ENCODE measurements at places on chromosomes 1 and 21.

- DNase-seq, result peak; percentile 10
Observed at GRCh38 chr1:33137800-33138199, 44.0 kb downstream of the TRIM62 start.

GRCh38 chr1:38929054-38929453, 12.6 kb downstream of the RHBDL2 start:
- no peak for DNase-seq

DNA sequence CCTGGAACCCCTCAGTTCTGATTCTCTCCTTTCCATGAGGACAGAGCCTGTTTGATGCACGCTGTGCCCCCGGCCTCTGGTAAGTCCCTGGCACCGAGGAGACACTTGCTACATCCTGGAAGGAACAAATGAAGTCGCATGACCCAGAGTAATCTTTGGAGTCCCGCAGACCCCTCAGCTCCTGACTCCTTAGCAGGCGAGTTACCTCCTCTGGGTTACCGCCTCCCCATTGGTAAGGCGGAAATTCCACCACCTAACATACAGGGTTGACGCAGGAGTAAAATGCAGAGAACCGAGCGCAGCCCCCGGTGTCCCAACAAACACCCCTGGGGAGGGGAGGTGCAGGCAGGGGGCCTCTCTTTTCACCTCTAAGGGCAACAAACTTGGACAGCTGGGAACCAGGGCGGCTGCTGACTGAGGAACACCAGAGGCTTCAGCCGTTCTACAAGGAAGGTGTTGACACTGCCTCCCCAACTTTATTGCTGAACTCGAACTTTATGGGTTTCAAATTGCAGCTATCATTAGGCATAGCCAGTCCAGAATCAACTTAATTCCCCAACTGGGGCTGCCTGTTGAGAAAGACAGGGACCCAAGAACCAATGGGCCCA, 115.3 kb upstream of the IFFO2 start:
- DNase-seq, result no peak

GRCh38 chr1:231507476-231508355, 20.8 kb upstream of the TSNAX start:
- DNase-seq, result no peak

- DNase-seq, result no peak
Observed at GRCh38 chr1:112172294-112172882, 182.9 kb upstream of the KCND3 start.

DNA sequence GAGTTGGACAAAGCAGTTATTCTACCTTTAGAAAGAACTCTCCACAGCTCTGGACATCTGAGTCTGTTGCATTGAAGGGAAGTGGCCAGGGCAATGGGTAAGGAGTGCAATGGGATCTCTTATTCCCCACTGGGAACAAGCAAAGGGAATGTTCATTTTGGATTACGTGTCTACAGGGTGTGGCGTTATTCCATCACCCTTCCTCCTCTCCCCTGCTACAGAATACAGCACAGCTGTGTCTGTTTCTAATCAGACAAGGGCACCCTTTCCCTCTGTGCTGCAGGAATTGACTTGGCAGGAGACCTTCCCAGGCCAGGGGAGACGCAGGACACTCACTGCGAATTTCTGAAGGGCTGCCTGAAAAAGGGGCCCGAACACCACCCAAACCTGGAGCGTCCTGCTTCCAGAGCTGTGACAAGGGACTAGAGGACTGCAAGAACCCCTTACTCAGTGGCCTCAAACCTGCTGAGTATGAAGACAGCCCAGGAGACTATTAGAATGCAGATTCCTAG, 163.6 kb upstream of the RAB4A start:
- no peak for DNase-seq

GRCh38 chr21:31290765-31291164, 53.3 kb downstream of the TIAM1 start:
- DNase-seq, result no peak

- DNase-seq, result no peak
Observed at GRCh38 chr1:5888606-5889211, 103.5 kb downstream of the NPHP4 start.

DNA sequence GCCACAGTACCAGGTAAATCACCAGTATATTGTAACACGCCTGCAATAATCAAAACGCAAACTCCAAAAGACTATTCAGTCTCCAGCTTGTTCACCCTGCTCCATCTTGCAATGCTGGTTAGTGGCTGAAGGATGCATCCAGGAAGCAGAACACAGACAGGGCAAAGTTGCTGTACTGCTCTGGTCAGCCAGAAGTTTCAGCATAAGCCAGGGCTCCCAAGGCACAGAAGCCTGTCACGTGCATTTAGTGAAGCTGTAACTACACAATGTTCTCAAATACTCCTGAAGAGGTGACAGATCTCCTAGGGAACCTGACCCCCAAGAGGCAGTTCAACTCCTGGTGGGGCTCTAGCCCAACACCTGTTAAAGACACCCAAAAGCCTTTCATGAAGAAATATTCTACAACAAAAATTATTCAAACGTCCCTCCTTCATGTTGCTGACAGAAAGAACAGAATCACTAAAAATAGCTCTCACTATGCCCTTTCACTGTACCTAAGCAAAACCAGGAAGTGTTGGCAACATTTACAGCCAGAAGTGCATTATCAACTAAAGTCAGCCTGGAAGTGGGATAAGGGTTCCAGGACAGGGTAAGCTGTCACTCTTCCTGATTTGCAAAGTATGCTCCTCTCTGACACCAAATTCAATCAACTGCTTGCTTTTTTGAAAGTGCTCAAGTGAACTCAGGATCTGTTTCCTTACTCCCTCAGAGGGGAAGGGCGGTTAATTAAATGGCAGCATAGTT, 52.1 kb downstream of the SLC35D1 start:
- DNase-seq, result no peak

GRCh38 chr1:158700552-158700951, at the start of gene OR6K2:
Gene OR6K2 (minus strand): TSS chr1:158700652. CDS start chr1:158700652, 0 bp downstream.
- DNase-seq, result no peak

- no peak for DNase-seq
Observed at GRCh38 chr1:26127235-26128163, 15.9 kb downstream of the PDIK1L start.

DNA sequence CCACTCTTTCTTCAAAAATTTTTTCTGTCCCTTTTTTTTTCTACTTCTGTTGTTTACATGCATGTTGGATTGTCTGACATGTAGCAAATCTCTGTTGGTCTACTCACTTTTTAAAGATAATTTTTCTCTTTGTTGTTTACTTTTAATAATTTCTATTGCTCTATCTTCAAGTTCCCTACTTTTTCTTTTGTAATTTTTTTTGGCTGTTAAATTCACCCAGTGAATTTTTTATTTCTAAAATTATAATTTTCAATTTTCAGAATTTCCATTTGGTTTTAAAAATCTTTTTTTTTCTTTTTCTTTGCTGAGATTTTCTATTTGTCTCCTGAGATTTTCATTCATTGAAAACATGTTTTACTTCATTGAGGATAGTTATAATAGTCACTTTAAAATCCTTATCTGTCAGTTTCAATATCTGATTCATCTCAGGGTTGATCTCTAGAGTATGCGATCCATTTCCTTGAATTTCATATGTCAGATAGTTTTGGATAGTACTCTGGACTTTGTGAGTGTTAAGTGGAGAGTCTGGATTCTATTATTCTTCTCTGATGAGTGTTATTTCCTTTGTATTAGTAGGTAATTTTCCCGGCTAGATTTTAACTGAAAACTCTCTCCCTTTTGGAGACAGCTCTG, 1.6 kb upstream of the TSEN15 start:
- no peak for DNase-seq

- DNase-seq, result no peak
Observed at GRCh38 chr1:88943241-88943640, 49.2 kb downstream of the KYAT3 start.

DNA sequence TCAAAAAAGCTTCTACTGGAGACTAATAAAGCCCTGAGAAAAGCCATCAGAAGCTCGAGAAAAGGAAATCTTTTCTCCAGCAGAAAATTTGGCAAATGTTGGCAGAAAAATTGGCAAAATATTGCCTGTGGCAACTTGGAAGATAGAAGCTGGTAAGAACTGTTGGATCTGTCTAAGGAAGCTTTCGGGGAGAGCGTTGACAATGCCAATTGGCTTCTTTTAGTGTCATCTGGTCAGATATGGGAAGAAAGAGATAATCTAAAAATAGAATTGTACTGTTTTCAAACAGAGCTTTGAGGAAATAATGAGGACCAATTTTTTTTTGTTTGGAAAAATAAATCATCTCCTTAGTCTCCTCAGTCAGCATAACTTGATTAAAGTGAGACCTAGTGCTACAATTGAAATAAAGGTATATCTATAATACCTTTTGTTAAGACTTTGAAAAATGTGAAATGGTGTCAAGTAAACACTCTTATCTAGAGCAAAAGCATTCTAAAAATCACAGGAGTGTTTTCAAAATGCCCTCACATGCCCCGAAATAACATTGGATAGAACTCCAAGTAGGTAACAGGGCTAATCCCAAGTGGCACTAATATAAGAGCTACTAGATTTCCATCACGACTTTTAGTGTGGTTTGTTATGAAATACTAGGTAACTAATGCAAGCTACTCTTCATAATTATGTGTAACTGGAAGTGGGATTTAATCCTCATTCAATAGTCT, 882.2 kb upstream of the B3GALT2 start:
- DNase-seq, result no peak

DNA sequence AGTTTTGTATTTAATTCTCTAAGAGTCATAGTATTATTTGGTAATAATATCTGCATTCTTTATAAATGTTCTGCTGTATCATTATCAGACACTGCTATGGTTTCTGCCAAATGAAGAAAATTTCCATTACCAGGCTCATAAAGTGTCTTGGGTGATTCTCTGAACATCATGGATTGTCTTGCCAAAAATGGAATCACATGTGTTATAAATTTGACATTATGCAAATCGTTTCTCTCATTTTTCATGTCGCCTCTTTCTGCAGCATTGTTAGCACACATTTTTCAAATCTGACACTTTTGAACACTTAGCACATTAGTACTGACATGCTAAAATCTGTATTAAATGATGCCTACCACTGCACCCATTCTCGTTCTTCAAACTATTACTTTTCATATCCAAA, 74.2 kb upstream of the NEK7 start:
- no peak for DNase-seq

- no peak for DNase-seq
Observed at GRCh38 chr1:160340146-160340545, 2.9 kb downstream of the COPA start.

GRCh38 chr1:222754366-222755139, 17.6 kb downstream of the FAM177B start:
- no peak for DNase-seq

- DNase-seq, result no peak
Observed at GRCh38 chr1:61093525-61094137, 11.3 kb downstream of the NFIA start.

DNA sequence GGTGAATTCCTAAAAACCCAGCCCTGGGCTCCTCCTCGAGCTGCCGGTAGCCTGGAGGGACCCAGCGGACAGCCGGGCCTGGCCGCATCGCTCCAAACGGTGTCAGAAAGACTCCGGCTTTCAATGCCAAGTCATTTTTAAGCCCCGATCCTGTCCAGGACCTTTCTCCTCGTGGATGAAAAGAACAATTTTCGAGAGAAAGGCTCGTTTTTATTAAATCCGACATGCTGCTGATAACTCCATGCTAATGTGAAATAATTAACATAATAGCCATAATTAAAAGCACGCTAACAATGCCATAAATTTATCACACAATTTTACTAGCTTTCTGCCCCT, 4.6 kb upstream of the FOXD3 start:
- DNase-seq, result no peak

- peak; percentile 36 for DNase-seq
Observed at GRCh38 chr1:154221278-154222001, 685 bp downstream of the UBAP2L start.

- DNase-seq, result no peak
Observed at GRCh38 chr1:17060306-17060749, 6.5 kb upstream of the SDHB start.

DNA sequence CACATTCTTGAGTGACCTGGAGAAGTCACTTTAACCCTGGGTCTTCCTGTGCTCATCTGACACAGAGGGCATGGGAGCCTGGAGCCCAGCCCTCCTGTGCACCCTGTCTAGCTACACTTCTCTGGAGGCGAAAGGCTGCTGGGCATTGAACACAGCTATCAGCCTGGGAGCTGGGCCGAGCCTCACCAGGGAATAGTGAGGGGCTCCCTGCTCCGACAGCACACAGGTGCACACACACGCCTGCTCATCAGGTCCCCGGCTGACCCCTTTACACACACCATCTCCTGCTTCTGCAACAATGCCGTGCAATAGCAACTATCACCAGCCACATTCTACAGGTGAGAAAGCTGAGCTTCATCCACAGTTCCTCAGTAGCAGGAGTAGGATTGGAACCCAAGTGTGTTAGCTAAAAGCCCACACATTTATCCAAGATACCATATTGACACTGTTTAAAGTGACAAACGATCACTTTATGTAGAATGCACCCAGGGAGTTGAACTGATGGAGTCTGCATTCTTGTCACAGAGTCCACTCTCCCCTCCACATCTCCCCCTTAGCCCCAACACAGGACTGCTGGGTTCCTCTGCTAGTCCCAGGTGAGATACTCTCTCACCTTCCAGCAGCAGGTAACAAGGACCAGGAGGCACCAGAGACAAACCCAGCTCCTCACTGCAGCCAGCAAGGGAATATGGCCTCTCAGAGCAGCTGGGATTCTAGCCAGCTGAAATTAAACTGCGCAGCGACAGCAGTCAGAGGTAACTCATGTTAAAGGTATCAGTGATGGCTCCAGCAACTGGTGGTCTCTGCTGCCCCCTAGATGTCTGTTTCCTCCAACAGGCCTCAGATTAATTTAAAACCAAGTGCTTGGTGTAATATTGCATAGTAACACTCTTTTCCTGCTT, 18.3 kb upstream of the CAPN8 start:
- DNase-seq, result peak; percentile 34

GRCh38 chr1:100009458-100009857, 39.7 kb downstream of the SLC35A3 start:
- no peak for DNase-seq

DNA sequence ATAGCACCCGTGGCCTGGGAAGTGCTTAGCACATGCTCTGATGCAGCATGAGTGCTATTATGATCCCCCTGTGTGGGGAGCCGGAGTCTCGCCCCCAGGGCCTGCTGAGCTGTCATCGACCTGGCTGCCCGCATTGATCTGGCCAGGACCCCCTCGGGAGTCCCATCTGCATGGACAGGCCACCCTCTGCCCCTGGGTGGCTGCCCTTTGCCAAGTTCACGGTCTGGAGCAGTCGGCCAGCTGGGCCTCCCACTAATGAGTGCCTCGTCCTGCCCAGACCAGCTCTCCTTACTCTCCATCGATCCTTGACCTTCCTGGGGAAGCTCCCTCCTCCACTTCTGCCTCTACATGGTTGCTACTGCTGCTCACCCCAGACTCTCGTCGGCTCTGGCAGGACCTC, 121.8 kb upstream of the RUNX3 start:
- no peak for DNase-seq

DNA sequence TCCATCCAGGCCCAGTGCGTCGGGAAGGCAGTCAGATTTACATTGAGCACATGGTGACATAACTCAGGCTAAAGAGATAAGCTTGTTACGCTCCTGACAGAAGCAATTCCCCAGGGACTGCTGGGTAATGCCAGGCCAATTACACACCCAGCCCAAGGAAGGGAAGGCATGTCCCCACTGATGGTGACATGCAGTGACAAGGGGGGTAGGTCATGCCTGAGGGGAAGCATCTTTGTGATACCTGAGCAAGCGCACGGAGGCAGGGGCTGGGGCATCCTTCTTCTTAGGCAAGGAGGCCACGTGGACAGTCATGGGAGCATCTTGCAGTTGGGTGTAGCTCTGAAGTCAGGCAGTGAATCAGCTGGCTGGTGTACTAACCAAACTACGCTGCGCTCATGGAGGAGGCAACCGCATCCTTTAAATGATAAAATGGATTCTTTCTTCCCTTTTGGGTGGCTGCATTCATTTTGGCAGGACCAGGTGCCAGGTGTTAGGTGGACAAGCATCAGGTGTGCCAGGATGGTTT, 39.6 kb upstream of the GRIK3 start:
- no peak for DNase-seq
